ENCODE measurements at places on chromosomes 2 and 18.

- peaks cover 29% of the 10 kb centered on the region for H3K4me1 ChIP-seq
- peaks cover 23% of the 10 kb centered on the region for H3K36me3 ChIP-seq
- DNase-seq: no peak
- H3K4me3 ChIP-seq: no peak overlapping the region
- H3K27me3 ChIP-seq: no peaks in the 10 kb centered on the region
Observed at GRCh38 chr2:275466-275865, 10.7 kb downstream of the ACP1 start.

- H3K4me3 ChIP-seq: no peak overlapping the region
- DNase-seq: no peak
- no peak overlapping the region for H3K27ac ChIP-seq
Observed at GRCh38 chr18:43422518-43422917, 145.2 kb upstream of the SYT4 start.

DNA sequence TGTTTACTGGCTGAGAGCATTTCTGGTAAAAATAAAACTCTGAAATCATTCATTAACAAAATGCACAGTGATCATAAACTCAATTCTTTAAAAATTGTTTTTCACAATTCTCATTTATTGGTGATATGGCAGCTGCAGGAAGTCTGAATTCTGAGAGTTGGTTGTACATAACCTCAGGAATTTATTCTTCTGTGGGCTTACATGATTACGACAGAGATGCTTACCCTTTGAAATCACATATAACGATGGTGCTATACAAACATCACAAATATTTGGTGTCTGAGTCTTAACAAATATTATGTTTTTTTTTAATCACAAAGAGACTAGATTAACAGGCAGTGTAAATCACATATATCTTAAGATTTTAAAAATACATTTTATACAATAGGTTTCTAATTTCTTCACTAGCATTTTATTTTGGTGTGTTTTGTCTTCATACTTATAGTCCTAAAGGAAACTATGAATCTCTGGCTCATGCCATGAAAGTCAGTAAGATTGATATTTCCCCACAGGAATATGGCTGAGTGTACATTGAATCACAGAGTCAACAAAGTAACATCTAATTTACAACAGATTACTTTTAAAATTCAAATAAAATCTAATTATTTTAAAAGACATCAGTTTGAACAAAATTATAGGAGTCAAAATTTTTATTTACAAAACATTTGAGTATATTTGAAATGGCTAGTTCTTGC, 318.8 kb upstream of the THUMPD2 start:
- peaks cover 24% of the 10 kb centered on the region for H3K4me1 ChIP-seq
- H3K4me3 ChIP-seq: no peak overlapping the region
- no peaks in the 10 kb centered on the region for H3K27me3 ChIP-seq
- H3K27ac ChIP-seq: no peak overlapping the region

GRCh38 chr18:55384551-55385275, 203.3 kb downstream of the TCF4 start:
- DNase-seq: peak; percentile 13
- H3K27ac ChIP-seq: peak overlapping the region; percentile 76
- peaks cover 14% of the 10 kb centered on the region for H3K36me3 ChIP-seq
- H3K4me3 ChIP-seq: peak overlapping the region; percentile 1

DNA sequence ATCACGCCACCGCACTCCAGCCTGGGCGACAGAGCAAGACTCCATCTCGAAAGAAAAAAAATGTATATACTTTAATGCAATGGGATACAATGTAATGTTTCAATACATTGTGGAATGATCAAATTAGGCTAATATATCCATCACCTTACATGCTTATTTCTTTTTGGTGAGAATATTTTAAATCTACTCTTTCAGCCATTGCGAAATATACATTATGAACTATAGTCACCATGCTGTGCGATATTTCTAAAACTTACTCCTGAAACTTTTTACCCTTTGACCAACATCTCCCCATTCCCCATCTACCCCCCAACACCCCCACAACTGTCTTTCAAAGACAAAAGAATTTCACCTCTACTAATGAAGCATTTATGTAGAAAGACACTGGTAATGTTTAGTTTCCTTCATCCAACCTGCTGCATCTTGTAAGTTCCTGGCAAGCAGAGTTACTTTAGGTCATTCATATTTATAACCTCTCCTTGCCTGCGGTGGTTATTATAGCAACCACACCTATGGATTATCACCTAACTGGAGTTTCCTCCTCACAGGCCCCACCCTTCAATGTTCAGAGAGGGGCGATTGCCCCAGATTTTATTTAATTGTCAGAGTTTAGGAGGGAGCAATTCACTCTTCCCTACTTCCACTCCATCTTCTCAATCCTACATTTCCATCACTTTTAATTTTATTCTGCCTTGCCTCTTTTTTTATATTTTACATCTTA, 1.2 kb upstream of the ME2 start:
- peak overlapping the region; percentile 100 for H3K27ac ChIP-seq
- no peaks in the 10 kb centered on the region for H3K27me3 ChIP-seq
- H3K4me3 ChIP-seq: peak overlapping the region; percentile 88
- peaks cover 5% of the 10 kb centered on the region for H3K4me1 ChIP-seq

- no peak for DNase-seq
- no peaks in the 10 kb centered on the region for H3K36me3 ChIP-seq
- no peaks in the 10 kb centered on the region for H3K27me3 ChIP-seq
- no peaks in the 10 kb centered on the region for H3K4me1 ChIP-seq
- no peak overlapping the region for H3K27ac ChIP-seq
- no peak overlapping the region for H3K4me3 ChIP-seq
Observed at GRCh38 chr2:128394007-128394730, 75.5 kb upstream of the HS6ST1 start.

GRCh38 chr2:11118761-11119160, 36.5 kb upstream of the SLC66A3 start:
- H3K27me3 ChIP-seq: peaks cover 18% of the 10 kb centered on the region
- peaks cover 10% of the 10 kb centered on the region for H3K4me1 ChIP-seq
- no peak overlapping the region for H3K4me3 ChIP-seq
- no peaks in the 10 kb centered on the region for H3K36me3 ChIP-seq
- no peak for DNase-seq
- no peak overlapping the region for H3K27ac ChIP-seq

DNA sequence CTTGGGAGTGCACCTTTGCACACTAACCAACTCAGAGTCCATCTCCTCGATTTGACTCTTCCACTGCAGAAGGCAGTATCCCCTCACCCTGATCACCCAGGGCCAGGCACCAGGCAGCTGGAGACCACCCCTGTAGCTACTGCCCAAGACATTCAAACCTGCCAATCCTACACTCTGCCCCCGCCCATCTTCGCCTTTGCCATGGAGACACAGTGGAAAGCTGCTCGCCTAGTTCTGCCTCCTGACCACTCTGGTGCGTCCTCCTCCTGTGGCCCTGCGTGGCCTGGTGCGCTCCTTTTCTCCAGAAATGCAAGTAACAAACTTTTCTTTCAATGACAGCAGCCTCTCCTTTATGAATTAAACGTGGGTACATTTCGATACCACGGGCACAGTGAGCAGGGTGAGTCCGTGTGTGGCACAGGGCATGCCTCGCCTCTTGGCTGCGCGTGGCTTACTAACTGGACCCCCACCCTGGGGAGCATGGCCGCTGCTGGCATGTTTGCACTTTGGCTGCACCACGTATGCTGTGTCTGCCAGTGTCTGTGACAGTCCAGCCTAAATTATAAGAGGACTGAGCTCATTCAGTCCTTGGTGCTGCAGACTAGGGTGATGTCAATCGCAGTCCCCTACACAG, 47.6 kb downstream of the LONRF2 start:
- peaks cover 6% of the 10 kb centered on the region for H3K4me1 ChIP-seq
- H3K4me3 ChIP-seq: no peak overlapping the region
- DNase-seq: no peak
- peaks cover 18% of the 10 kb centered on the region for H3K27me3 ChIP-seq

GRCh38 chr2:85813982-85814801, 60.4 kb downstream of the ATOH8 start:
- no peaks in the 10 kb centered on the region for H3K36me3 ChIP-seq
- H3K27me3 ChIP-seq: peaks cover 44% of the 10 kb centered on the region

DNA sequence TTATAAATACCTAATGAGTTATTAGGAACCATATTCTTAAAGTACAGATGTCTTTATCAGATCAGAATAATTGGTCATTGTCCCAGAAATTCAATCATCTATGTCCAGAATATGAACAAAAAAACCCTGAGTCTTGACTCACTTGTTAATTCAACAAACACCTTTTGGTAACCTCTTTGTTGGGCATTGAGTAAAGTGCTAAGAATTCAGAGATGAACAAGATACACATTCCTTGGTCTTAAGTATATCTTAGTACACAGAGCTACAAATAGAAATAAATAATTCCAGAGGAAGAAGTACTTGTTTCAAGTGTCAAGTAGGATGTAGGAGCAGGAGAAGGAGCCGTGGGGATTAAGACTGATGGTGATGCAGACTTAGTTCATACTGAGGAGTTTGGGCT, 798.1 kb downstream of the CPS1 start:
- no peaks in the 10 kb centered on the region for H3K36me3 ChIP-seq
- no peaks in the 10 kb centered on the region for H3K27me3 ChIP-seq
- DNase-seq: no peak
- no peak overlapping the region for H3K27ac ChIP-seq
- no peak overlapping the region for H3K4me3 ChIP-seq

DNA sequence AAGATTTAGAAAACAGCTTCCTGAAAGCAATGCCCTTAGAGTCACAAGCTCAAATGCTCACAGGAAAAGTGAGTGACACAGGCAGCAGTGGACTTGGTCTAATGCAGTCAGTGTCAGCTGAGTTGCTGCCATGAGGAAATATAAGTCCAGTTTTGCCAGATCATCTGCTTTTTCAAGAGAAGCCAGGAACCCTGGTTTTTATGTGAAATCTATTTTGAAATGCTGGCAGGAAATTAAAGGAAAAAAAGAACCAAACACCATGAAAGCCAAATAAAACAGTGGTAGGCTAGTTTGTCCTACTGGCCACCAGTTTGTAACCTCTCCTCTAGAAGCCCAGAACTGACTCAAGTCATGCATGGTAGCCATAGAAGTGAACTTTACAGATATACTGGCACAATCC, 109.2 kb downstream of the THADA start:
- peaks cover 10% of the 10 kb centered on the region for H3K4me1 ChIP-seq
- H3K27ac ChIP-seq: no peak overlapping the region
- H3K36me3 ChIP-seq: peaks cover 6% of the 10 kb centered on the region
- DNase-seq: no peak
- no peak overlapping the region for H3K4me3 ChIP-seq

DNA sequence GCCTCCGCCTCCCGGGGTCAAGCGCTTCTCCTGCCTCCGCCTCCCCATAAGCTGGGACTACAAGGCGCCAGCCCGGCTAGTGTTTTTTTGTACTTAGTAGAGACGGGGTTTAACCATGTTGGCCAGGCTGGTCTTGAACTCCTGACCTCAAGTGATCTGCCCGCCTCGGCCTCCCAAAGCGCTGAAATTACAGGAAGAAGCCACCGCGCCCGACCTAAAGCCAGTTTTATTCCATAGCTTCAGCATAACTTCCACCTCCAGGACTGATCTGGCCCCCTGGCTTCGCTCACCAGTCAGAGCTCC, 783 bp upstream of the TXNL4A start:
- H3K36me3 ChIP-seq: peaks cover 12% of the 10 kb centered on the region
- peak overlapping the region; percentile 94 for H3K4me3 ChIP-seq
- peak overlapping the region; percentile 99 for H3K27ac ChIP-seq
- DNase-seq: no peak

DNA sequence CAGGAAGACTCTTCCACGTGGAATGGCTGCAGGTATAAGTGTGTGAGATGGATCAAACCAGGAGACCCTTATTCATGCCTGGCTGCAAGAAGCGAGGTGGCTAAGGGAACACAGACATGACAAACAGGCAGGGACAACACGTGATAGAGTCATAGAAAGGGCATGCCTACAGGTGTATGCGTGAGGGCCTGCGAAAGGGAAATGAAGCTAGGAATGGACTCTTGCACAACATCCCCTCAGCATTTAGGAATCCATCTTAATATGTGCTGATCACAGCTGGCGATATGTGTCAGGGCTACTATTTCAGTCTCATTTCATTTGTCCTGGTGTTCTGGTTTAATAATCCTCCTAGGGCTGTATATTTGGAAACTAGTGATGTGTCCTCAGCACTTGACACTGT, 291.2 kb downstream of the MYT1L start:
- H3K4me1 ChIP-seq: no peaks in the 10 kb centered on the region
- no peak for DNase-seq
- no peak overlapping the region for H3K27ac ChIP-seq
- H3K27me3 ChIP-seq: peaks cover 9% of the 10 kb centered on the region
- no peaks in the 10 kb centered on the region for H3K36me3 ChIP-seq

Measured in stimulated activated naive B cell treated with anti-CD40 and anti-IgM and Interleukin-4, amounts not matched to agents 10 μg/mL and 1 μg/mL and 100 μg/mL, for 72 hours (primary cell).